Thoracic aorta (tissue), 2 donors: ENCODE measurements at places on chromosomes 1 and 21.
A peak's percentile ranks its signal among the peaks of the same experiment; 100 is the strongest.

DNA sequence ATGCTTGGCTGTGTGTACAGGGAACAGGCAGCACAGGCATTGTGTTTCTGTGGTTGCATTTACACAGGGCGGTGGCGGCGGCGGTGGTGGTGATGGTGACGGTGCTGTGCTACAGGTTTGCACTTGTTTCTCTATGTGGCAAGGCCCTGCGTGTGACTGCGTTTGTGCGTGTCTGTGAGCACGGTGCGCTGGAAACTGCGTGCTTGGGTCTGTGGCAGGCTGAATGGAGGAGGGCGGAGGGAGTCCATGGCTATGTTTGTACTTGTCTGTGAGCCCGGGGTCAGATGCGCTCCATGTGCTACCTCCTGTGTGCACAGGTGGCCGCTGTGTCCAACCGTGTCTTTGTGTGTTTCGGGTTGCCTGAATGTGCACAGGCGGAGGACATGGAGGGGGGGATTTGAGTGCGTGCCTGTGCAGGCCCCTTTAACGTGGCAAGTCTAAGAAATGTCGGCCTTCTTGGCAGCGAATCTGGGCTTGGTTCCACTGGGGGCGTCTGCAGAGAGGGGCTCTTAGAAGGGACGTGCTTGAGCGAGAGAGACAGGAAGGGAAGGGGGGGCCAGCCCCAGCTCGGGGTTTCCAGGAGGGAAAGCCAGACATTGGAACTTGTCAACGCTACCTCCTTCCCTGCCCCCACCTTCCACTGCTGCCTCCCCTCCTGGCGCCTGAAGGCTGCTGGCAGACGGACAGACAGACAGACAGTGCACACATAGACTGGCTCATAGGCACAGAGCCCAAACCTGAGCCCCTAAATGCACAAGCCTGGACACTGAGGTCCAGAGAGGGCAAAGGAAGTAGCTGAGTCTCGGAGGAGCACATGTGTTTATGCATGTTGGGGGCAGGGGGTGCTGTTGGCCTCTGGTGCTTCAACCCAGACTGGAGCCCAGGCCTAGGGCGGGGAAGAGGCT is 32.7 kb upstream of the WASF2 start:
- no peak for DNase-seq

DNA sequence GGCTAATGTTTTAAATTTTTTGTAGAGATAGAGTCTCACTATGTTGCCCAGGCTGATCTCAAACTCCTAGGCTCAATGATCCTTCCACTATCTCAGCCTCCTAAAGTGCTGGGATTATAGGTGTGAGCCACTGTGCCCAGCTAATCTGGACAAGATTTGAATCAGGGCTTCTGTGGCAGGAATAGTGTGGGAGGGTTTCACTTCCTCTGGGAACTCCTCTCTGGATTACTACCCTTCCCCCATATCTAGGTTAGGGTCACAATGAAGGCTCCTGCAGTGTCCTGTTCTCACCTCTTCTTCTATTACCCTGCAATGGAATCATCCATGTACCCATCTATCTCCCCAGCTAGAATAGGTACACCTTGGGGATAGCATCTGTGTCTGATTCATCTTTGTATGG is 133.6 kb upstream of the RAB4A start:
- no peak for DNase-seq

DNA sequence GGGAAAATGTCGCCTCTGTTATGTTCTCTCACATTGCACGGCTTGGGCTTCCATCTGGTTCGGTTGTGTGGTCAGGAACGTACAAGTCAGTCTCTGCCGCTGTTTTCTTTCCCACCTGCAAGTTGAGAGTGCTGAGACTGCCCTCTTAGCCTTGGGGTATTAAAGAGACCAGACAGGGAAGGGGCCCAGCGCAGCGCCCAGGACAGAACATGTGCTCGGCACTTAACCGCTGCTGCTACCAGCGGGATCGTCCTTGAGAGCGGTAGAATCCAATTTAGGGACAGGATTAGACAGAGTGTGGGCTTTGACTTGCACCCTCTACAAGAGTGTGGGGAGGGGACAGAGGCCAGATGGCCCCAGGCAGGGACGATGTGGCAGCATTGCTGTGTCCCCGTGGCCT is 17.7 kb upstream of the AGPAT3 start:
- no peak for DNase-seq

DNA sequence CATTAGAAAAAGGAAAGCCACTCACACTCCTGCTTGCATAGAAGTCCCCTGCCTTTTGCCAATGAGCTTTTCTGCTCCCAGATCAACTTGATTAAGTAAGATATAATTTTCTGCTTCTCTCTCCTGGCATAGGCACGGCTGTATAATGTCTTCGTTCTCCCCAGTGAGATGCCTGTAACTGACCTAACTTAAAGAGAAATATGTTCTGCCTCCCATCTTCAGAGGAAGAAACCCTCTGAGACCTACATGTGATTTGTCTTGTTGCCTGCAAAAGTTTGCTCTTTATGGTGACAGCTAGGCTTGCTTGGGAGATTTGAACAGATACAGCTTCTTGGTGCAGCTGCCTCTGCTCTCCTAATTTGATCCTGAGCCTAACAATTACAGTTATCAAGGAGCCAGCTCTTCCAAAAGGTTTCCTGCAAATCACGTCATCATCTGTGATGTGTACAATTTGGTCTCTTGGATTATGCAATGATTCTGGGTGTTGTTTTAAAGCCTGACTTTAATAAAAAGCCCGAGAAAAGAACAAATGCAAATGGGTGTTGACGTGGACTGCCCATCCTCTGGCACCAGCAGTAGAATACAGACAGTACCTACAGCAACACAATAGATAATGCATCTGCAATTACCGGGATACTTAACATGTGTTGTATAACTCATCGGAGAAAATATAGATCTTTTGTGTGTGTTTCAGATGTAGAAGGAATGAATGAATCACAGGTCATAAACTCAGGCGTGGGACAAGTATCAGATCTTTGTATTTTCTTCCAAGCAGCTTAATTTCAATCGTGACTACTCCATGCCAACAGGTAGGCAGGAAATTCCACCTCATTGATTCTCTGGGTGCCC is 76.2 kb upstream of the KAZN start:
- no peak for DNase-seq

DNA sequence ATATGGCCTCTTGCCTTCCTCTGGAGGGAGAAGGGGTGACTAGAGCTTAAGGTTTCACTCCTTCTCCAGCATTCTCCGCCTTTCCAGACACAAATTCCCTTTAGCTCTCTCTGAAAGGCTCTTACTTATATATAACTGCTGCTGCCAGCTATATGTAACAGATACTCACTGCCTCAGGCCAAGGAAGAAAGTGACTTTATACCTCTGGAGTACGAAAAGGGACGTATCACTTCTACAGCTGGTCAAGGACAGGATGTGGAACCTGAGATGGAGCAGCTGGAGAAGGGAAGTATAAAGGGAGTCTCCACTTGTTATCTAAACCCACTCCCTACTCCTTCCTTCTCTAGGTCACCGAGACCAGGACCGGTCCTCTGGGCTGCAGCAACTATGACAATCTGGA is 102.4 kb downstream of the BRINP2 start:
- DNase-seq = no peak

GRCh38 chr1:112114540-112114939 is 125.1 kb upstream of the KCND3 start:
- DNase-seq = no peak

DNA sequence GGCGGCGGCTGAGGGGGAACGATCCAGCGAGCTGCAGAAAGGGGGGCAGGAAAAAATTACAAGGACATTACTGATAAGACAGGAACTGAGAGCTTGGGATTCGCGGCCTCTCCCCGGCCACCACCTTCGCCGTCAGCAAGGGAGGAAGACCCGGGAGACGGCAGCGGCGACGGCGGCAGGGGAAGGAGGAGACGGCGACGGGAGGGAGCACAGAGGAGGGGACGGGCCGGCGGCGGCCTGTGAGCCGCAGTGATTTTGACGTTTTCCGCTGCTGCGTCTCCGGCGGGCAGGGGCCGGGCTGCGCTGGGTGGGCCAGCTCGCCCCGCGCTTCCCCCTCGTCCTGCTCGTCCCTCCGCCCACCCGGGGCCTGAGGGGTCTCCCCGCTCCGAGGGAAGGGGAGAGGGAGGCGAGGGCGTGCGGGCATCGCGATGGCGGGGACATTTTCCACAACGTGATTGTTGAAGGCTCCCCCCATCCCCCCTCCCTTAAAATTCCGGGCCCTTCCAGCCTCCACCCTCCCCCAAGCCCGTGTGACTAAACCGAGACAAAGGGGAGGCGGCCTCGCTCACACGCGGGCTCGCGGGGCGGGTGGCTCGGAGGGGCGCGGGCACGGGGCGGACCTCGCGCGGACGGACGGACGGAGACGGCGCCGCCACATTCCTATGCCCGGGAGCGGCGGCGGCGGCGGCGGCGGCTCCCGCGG is 407 bp downstream of the CAMSAP2 start:
- peak; percentile 72 for DNase-seq

- DNase-seq = no peak
These were observed 39.8 kb upstream of the C1orf105 start for GRCh38 chr1:172380441-172381244.

- DNase-seq = no peak
These were observed 190.4 kb upstream of the TNR start for GRCh38 chr1:175933801-175934200.
